ENCODE measurements at places on chromosomes 5 and 9.

DNA sequence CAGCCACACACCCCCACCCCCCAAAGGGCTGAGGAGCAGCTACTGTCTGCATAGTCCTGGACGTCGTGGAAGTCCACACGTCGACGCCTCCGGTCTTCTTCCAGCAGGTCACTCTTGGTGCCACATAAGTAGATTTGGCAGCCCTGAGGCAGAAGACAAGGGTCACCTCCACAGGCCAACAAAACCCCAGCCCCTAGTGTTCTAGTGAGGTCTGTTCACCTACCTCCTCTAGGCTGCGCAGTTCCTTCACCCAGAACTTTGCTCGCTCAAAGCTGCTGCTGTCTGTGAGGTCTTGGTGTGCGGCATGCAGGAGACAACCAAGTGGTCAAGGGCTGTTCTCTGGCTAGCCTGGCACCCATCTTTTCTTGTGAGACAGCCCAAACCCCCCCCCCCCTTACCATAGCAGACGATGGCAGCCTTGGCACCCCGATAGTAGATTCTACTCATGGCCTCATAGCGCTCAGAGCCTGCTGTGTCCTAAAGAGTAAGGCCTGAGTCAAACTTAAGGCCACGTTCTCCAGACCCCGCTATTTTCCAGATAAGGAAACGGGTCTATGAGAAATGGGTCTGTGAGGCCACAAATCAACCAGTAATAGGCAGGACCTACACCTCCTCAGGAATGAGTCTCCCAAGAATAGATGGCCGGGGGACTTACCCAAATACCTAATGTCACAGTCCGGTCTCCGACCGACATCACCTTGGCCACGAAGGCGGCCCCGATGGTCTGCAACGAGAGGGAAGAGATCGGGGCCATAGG lies 987 bp downstream of the RAB24 start:
- no peak for DNase-seq

DNA sequence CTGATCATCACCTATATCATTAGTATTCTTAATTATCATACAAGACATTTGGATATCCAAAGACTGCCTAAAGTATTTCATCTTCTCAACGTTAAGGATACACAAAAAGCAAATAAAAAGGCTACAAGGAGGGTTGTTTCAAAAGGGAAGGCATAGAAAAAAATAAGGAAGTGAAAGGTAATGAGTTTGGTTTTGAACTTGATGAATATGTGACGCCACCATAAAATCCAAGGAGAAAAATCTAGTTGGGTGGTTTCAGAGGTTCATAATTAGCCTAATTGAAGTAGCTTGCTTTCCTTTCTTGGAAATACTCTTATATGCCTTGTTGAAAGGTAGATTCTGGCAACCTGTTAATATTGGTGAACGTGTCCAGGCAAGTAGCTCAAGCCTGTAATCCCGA lies 96.1 kb upstream of the SGCD start:
- DNase-seq: no peak

GRCh38 chr9:122076117-122076516 lies 17.0 kb downstream of the TTLL11 start:
- no peak for DNase-seq

GRCh38 chr9:126317513-126317912 lies 9.1 kb upstream of the MVB12B start:
- no peak for DNase-seq

DNA sequence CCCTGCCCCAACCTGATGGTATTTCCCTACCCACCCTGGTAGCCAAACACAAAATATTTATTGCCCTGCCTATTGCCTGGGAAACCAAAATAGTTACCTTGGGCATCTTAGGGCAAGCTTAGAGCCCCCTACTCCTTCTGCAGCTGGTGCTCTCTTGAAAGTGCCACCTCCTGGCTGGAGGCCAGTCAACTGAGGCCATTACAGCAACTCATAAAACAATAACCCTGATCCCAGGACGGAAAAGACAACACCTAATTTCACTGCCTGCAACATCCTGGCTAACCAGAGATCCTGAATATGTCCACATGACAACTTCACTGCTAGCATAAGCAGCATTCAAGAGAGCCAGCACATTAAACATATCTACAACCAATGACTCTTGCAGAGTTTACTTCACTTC lies 38.7 kb downstream of the MTAP start:
- DNase-seq: no peak

DNA sequence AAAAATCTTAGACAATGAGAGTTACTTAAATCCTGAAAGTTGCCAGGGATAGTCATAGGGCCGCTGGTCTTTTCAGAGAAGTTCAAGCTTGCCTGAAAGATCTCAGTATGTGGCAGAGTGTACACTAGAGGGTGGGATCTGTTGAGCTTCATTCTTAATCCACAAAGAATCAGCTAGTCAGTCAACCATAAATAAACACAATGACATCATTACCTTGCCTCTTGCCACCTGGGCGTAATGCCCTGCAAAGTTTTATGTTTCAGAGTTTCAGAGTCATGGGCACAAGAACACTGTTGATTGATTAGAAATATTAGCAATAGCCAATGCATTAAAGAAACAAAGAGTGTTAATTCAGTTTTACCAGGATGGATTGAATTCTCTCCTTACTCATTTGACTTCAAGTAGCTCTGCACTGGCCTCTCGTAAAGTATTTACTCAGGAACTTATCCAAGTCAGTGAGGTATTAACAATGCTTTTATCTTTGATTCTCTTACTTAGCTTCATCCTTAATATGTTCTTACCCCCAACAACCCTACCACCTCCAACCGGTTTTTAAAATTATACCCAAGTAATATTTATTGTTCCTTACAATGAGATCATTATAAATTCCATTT lies 14.3 kb upstream of the ANXA1 start:
- DNase-seq: no peak

GRCh38 chr5:156675395-156675794 lies 174.7 kb upstream of the PPP1R2B start:
- DNase-seq: no peak

GRCh38 chr9:93920131-93920800 lies 34.9 kb downstream of the BARX1 start:
- DNase-seq: no peak

DNA sequence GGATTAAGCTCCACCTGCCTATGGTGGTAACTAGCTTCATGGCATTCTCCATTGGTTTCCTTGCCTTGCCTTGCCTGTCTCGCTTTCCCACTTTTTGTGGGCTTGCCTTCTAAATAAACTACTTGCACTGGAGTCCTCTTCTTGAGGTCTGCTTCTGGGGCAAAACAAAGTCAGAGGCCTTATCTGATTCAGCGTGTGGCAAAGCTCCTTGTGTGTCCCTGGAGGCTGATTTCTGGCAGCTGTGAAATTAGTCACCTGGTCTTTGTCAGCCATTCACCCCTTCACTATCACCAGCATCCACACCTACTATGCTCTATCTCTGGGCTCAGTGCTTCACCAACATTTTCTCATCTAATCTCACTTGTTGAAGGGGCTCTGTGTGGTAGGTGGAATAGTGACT lies 176.2 kb downstream of the SEC61B start:
- DNase-seq: no peak

- DNase-seq: no peak
Measured at GRCh38 chr5:1156033-1156753, 44.3 kb upstream of the SLC12A7 start.
